MM.1S (cell line): ENCODE measurements at places on chromosomes 6 and 20.

DNA sequence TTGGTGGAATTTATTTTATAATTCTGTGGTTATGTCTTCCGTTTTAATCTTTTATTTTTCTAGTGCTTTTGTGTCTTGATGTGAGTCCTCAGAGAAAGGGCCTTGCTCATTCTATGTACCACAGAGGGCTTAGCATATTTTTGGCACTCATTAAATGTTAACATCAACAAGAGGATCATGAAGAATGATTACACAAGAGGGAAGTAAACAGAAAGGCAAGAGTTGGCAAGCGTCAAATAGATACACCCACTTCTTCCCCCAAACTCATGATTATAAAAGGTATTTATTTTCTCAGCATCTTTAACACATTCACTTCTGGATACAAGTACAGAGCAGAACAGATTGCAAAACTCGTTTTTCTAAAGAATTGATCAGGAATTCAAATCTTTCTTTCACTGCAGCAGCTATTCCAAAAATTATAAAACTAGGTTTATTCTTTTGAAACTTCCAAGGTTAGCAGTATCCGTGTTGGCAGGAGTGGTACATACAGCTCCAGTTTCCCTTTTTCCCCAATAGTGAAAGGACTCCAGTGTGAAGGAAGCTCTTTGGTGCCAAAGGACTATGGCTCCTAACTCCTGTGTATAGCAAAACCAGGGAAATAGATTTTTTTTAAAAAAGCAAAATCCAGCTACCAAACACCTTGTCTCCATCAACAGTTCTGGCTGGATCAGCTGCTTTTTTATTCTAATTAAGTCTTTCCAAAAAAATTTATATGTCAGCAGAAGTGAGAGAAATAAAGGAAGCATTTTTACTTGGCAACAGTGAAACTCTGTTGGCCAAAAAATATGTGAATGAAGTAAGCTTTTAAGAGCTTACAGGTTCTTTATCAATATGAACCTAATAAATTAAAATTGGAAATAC lies 221.9 kb downstream of the ADGRG6 start:
- DNase-seq = no peak

DNA sequence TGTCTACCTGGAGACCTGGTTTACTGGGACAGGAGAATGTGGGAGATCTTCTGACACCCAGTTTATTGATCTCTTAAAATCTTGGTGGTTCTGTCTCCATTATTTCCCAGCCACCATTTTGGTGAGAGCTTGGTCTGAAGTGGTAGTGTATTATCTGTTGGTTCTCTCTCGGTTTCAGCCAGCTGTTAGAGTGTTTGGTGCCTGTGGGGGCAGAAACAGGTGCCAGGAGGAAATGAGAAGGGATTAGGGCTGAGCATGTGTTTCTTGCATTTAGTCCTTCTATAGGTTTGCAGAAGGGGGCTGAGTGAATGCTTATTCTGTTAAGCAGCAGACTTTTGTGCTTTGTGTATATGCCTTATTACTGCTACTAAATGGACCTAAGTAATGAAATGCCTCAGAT lies 9.6 kb downstream of the JARID2 start:
- peak; percentile 90 for DNase-seq

DNA sequence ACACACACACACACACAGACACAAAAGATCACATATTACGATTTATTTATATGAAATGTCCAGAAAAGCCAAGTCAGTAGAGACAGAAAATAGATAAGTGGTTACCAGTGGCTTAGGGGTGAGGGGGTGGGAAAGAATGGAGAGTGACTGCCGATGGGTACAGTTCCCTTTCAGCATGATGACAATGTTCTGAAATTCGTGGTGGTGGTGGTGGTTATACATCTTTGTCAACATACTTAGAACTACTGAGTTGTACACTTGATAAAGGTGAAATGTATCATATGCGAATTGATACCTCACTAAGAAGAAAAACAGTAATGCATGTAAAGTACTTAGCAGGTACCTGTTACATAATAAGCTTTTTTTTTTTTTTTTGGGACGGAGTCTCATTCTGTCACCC lies 124.3 kb downstream of the SCAF8 start:
- no peak for DNase-seq

GRCh38 chr20:38519426-38519825 lies 46.8 kb downstream of the RALGAPB start:
- no peak for DNase-seq

- DNase-seq = peak; percentile 73
Observed at GRCh38 chr20:48153523-48153922, 368.2 kb upstream of the SULF2 start.

DNA sequence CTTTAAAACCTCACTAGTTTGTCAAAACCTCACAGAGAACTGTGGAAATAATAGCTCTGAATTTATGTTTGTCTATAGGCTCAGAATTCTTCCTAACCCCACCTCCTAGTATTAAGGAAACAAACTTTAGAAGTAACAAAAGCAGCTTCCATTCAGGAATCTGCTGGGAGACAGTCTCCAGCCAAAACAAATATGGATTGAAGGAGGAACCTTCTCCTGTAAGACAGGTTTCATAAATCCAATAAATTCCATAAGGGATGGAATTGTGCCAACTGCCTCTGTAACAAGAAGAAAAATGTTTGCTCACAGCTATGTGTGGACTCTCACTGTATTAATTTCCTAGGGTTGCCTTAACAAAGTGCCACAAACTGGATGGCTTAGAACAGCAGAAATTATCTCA lies 7.5 kb downstream of the SYCP2 start:
- DNase-seq = no peak

DNA sequence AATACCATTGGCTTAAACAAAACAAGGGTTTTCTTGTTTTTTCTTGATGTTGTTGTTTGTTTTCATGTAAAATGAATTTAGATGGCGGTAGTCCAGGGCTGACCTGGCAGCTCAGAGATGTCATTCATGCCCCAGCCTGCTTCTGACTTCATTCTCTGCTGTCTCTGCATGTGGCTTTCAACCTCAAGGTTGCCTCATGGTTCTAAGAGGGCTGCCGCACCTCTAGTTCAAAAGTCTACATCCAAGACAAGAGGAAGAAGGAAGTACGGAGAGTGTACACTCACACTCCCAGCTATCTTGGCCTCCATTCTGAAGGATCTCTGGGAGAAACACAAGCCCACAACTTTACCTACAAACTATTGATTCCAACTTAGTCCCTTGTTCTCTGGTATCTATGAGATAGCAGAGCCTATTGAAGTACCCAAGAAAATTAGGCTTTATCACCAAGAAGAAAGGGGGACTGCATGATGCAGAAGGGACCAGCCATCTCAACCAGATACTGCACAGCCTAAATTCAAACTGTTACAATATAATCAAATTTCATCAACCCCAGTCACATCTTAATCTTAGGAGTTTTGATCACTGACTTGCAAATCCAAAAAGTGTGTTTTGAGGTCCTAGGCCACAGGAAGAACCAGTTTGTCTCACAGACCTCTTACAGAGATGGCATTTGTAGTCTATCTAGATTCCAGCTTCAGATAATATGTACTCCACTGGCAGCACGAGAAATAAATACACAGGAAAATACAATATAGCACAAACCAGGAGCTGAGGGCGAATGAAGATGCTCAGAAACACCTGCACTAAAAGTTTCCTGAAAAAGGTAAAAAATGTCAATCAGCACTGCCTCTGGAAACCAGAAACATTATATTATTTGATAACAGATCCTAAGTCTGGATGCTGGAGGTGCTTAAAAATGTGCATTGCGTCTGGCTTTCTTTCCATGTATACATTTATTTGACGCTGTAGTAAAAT lies 866 bp upstream of the BTN3A3 start:
- DNase-seq = no peak

DNA sequence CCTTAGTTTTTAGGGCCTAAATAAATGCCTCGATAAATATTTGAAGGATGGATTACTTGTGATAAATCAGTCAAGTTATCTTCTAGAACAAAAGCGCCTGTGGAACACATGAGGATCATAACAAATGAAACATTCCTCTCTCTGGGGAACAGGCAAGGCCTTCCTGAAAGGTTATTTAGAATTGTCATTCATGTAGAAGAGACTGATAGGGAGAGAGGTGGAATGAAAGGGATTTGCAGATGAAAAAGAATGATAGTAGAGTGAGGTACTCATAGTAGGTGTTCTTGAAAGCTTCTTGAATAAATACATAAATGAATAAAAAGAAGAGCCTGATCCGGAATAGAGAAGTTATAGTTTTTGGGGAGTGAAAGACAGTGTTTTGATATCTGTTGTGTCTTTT lies 30.5 kb downstream of the TSPYL4 start:
- no peak for DNase-seq
